ENCODE measurements at places on chromosomes 5 and 9. TPM values are rescaled to one million over a fixed set of nuclear protein-coding genes. Genes with fewer than 3 reads are reported as not detected.

DNA sequence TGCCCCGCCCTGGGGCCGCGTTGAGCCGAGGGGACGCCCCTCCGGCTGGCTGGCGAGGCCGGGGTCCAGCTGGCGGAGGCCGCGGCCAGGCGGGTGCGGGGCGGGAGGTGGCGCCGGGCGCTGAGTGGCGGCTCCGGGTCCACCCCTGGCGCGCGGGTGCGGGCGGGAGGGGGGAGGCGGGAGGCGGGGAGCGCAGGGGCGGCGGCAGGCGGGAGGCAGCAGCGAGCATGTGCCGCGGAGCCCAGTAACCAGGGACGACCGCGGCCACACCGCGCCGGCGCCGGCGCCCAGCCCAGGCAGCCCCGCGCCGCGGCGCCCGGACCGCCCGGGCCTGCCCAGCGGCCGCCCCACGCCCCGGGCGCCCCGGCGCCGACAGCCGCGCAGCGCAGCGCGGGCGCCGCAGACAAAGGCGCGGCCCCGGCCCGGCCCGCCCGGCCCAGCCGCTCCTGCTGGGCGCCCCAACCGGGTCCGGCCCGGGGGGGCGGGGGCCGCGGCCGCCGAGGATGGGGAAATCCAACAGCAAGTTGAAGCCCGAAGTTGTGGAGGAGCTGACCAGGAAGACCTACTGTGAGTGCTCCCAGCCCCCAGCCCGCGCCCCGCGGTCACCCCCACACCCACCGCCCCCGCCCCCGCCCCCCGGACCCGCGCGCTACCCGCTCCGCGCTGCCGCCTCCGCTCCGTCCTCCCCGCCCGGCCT lies at the start of gene NCS1:
NCS1 (plus strand) TSS at position 244 of the 697 bp plus-strand sequence; CDS start at position 504, 260 bp downstream.
- peak; percentile 34 for DNase-seq

- DNase-seq, result no peak
Measured at GRCh38 chr5:158531860-158532259, 567.9 kb downstream of the EBF1 start.

- DNase-seq, result no peak
Measured at GRCh38 chr5:38613992-38614836, 57.8 kb upstream of the LIFR start.

- DNase-seq, result no peak
Measured at GRCh38 chr9:3012245-3012644, 168.3 kb upstream of the PUM3 start.

GRCh38 chr5:93078082-93079038 lies 502.7 kb downstream of the NR2F1-AS1 start:
- no peak for DNase-seq

DNA sequence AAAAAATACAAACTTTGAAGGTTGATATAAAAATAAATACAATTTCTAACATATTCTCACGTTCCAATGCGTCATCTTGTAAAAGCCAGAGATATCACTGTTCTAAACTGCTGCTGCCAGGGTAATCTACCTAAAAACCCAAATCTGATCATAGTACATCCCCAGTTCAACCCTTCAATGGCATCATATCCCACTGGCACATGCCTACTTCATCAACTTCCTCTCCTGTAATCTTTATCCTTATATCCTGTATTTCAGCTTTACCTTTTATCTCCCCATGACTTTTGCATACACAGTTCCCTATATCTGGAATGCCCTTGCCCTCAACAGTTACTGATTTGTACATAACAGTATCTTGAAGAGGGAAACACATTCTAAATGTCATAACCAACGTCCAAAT lies 7.5 kb downstream of the DENND1A start:
- DNase-seq, result no peak

DNA sequence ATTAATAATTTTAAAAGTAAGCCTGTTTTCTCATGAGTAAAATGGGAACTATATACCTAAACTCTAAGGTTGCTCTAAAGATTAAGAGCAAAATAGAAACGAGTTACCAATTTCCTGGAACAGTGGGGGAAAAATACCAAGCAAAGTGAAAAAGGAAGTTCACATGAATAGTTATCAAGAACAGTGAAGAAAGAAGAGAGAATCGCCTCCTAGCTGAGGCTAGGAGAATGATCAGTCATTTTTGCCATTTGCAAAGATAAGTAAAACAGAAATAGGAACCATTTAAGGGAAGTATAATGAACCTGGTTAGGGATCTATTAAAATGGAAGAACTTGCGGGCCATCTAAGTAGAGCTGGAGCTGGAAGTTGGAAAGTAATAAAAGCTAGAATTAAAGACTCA lies 50.7 kb downstream of the P4HA2 start:
- DNase-seq, result no peak

BRINP1 gene
- polyA plus RNA-seq, result 0.11 TPM

SLC6A7 gene
- polyA plus RNA-seq, result 0.30 TPM

ABCA1 gene
- 4.9 TPM for polyA plus RNA-seq

INSL4 gene
- polyA plus RNA-seq, result not detected

PCDHA8 gene
- polyA plus RNA-seq, result 0.03 TPM
